ENCODE measurements at places on chromosomes 13 and 19.

- H3K27me3 ChIP-seq, result no peaks in the 10 kb centered on the region
- no peak for DNase-seq
- no peaks in the 10 kb centered on the region for H3K4me1 ChIP-seq
- H3K27ac ChIP-seq, result no peak overlapping the region
Observed at GRCh38 chr13:101267656-101268055, 148.7 kb downstream of the NALCN start.

- H3K4me3 ChIP-seq, result no peak overlapping the region
- DNase-seq, result no peak
- no peaks in the 10 kb centered on the region for H3K4me1 ChIP-seq
Observed at GRCh38 chr13:50396001-50396400, 380.8 kb downstream of the KCNRG start.

- peaks cover 25% of the 10 kb centered on the region for H3K4me1 ChIP-seq
- no peaks in the 10 kb centered on the region for H3K36me3 ChIP-seq
- no peak overlapping the region for H3K4me3 ChIP-seq
Observed at GRCh38 chr13:40540328-40541044, 126.0 kb downstream of the FOXO1 start.

DNA sequence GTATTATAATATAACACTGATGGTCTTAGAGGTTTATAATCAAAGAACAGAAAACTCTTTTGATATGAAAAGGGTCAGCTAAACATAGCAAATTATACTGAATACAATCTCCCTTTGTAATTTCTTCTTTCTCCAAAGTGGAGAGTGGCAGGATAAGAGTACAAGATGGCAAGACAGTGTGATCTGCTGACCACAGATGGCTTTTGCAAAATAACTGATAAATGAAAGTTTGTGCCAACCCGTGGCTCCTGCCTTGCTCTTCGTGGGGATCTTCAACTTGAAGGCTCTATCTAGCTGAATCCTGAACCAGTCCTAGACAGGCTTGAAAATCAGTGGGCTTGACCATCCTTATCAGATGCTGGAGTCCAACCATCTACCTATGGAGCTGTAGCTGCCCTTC is 185.7 kb downstream of the VWA8 start:
- H3K4me1 ChIP-seq, result no peaks in the 10 kb centered on the region
- no peak overlapping the region for H3K27ac ChIP-seq
- no peaks in the 10 kb centered on the region for H3K27me3 ChIP-seq
- H3K4me3 ChIP-seq, result no peak overlapping the region
- DNase-seq, result no peak

DNA sequence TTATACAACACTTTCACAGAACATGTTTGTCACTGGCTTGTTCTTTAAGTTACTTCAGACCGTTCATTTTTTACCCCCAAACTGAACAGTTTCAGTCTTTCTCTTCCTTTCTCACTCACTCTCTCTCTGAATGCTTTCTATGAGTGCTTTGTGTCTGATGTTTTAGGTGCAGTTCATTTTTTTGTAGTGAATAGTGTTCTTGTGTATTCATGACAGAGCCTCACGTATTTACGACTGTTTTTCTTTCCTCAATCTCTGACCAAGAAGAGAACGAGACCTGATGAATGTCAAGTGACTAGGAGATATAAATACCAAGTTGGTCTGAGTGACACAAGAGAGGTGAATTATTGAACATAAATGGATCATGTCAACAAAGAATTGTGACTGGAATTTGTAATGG is 1525.0 kb upstream of the MIR17HG start:
- no peak overlapping the region for H3K4me3 ChIP-seq
- H3K36me3 ChIP-seq, result no peaks in the 10 kb centered on the region
- no peaks in the 10 kb centered on the region for H3K27me3 ChIP-seq
- H3K4me1 ChIP-seq, result no peaks in the 10 kb centered on the region
- no peak for DNase-seq
- no peak overlapping the region for H3K27ac ChIP-seq

DNA sequence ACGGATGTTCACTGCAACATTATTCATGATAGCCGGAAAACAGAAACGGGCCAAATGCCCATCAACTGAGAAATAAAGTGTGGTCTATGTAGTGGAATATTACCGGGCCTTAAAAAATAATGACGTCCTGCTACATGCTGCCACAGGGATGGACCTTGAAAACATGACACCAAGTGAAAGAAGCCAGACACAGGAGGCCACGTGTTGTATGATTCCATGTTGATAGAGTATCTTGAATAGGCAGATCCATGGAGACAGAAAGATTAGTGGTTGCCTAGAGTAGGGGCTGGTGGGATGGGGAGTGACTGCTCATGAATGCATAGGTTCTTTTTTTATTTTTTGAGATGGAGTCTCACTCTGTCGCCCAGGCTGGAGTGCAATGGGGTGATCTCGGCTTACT is 3.7 kb downstream of the AP2A1 start:
- H3K27ac ChIP-seq, result no peak overlapping the region
- H3K27me3 ChIP-seq, result no peaks in the 10 kb centered on the region
- DNase-seq, result no peak

DNA sequence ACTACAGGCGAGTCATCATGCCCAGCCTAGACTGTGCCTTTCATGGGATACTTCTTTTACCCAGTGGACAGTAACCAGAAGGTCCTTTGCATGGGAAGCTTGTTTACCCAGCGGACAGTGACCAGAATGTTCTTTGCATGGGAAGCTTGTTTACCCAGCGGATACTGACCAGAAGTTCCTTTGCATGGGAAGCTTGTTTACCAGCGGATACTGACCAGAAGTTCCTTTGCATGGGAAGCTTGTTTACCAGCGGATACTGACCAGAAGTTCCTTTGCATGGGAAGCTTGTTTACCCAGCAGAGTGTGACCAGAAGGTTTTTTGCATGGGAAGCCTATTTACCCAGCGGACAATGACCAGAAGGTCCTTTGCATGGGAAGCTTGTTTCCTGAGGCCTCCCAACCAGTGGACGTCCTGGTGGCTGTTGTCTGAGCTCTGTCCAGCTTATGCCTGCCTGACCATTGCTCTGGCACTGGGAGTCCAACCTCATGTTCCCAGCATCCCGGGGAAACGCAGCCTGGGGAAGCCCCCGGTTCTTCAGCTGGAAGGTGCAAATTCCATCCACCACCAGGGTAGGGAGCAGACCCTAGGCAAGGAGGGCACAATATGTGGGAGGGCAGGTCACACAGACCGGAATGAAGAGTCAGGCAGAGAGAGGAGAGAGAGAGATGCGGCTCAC is 41.6 kb upstream of the PDCD5 start:
- no peak overlapping the region for H3K27ac ChIP-seq
- no peak overlapping the region for H3K4me3 ChIP-seq
- H3K36me3 ChIP-seq, result no peaks in the 10 kb centered on the region
- H3K27me3 ChIP-seq, result no peaks in the 10 kb centered on the region

- H3K27me3 ChIP-seq, result peaks cover 30% of the 10 kb centered on the region
- H3K4me1 ChIP-seq, result no peaks in the 10 kb centered on the region
- no peaks in the 10 kb centered on the region for H3K36me3 ChIP-seq
- no peak for DNase-seq
- H3K27ac ChIP-seq, result no peak overlapping the region
Observed at GRCh38 chr19:41027273-41027967, 36.3 kb downstream of the CYP2B6 start.

GRCh38 chr13:20174656-20175405 is 14.0 kb upstream of the GJA3 start:
- no peaks in the 10 kb centered on the region for H3K36me3 ChIP-seq
- H3K27me3 ChIP-seq, result peaks cover 22% of the 10 kb centered on the region
- H3K4me1 ChIP-seq, result peaks cover 11% of the 10 kb centered on the region
- H3K4me3 ChIP-seq, result no peak overlapping the region
- no peak overlapping the region for H3K27ac ChIP-seq

DNA sequence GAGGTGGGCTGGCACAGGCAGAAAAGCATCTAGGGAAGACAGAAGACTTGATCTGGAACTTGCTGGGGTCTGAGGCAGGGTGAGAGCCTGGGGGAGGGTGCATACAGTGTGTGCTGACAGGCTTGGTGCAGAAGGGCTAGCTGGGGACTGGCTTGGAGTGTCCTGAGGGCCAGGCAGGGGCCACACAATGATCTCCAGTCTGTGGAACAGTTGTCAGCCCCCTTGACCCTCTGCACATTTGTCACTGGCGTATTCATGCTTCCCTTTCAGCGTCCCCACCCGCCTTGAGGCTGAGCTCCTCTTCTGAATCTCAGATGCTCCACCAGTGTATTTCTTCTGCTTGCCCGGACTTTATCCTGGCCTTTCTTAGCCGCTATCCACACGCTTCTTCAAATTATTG is 2.8 kb upstream of the MICU2 start:
- H3K4me1 ChIP-seq, result peaks cover 18% of the 10 kb centered on the region
- no peak overlapping the region for H3K27ac ChIP-seq
- peaks cover 6% of the 10 kb centered on the region for H3K27me3 ChIP-seq
- no peak for DNase-seq
- no peak overlapping the region for H3K4me3 ChIP-seq

DNA sequence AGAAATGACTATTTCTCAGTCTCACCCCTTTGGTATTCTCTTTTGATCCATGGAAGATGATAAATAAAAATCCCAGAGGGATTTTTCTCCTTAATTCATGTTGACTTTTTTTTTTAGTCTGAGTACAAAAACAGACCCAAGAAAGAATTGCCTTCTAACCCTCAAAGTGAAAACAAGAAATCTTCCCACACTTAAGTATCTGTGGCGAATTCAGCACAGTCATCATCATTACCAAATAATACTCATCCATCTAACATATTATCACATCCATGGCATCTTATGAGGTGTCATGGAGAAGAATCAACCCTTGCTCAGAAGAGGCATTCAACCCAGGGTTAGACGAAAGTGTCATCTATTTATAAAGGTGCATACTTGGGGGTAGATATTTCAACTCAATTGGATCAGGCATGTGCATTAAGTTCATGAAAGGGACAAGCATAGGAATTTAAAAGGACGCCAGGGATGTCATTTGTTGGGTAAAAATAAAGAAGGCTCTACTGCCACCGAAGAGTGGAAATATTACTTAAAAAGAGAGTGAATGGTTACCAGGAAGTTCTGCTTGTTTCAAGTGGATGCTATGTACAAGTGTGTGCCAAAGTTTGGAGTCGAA is 101.9 kb downstream of the FLT1 start:
- peaks cover 3% of the 10 kb centered on the region for H3K36me3 ChIP-seq
- no peaks in the 10 kb centered on the region for H3K27me3 ChIP-seq
- peaks cover 21% of the 10 kb centered on the region for H3K4me1 ChIP-seq

DNA sequence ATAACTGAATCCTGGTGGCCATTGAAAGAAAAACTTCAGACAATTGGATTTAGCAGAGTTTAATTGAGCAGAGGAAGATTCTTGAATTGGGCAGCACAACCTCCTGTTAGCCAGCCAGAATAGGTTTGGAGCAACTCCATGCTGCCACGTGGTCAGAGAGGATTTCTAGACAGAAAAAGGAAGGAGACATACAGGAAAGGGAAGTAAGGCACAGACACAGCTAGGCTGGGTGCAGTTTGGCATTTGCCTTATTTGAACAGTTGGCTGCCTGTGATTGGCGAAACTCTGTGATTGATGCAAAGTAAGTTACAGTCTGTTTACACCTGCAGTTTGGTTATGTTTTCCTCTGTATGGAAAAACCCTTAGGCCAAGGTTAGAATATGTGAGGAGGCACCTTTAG is 85.8 kb upstream of the SPATA13 start:
- H3K36me3 ChIP-seq, result no peaks in the 10 kb centered on the region
- DNase-seq, result no peak
- H3K27ac ChIP-seq, result no peak overlapping the region

DNA sequence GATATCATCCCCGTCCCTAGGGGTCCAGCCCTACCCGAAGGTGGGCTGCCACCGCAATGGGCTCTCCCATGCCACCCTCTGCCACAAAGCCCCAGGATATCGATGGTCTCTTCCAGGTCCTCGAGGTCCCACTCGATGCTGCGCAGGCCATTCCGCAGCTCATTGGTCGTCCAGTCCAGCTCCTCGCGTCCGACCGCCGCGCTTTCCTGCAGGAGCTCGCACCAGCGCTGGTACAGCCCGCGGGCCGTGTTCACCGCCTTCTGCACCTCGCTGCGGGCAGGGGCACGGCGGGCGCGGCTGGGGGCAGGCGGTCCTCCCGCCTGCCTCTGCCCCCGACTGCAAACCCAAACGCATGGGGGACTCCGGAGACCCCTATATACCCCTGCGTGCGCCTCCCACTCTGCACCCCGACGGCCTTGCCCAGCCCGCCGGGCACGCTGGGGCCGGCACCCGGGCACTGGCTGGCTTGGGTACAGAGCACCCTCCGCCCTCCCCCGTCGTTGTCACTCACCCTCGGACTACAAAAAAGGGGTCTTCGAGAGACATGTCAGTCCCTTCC is 468 bp downstream of the STX10 start:
- H3K4me3 ChIP-seq, result peak overlapping the region; percentile 98
- no peaks in the 10 kb centered on the region for H3K36me3 ChIP-seq
- peaks cover 30% of the 10 kb centered on the region for H3K4me1 ChIP-seq
- H3K27me3 ChIP-seq, result no peaks in the 10 kb centered on the region
- DNase-seq, result peak; percentile 94

DNA sequence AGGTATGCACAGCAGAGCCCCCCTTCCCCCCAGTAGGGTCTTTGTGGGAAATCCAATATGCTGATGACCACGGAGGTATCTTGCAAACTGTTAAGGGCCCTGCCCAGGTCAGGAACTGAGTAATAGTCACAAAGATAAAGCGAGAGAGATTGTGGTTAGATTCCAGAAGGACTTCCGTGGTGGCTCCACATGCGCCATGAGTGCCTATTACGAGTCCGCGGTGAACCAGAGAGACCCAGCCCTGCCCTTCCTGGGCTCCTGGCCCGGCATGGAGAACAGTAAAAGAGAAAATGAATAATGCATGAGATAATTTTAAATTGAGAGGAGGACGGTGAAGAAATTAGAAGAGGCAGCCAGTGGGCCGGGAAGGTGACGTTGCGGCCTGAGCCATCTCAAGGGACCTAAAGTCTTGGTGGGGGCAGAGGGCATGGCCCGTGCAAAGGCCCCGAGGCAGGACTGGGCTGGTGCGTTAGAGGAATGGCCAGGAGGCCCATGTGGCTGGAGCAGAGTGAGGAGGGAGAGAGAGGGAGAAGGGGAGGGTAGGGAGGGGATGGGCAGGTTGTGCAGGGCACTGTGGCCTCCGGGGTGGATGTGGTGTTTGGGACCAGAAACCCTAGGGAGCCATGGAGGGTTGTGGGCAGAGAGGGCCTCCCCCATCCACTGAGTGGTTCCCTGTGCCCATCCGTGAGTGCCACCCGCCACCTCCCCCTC is 46.6 kb upstream of the NFIC start:
- no peak overlapping the region for H3K4me3 ChIP-seq
- H3K27ac ChIP-seq, result no peak overlapping the region
- DNase-seq, result no peak

- peaks cover 76% of the 10 kb centered on the region for H3K36me3 ChIP-seq
- H3K27ac ChIP-seq, result peak overlapping the region; percentile 78
- no peaks in the 10 kb centered on the region for H3K27me3 ChIP-seq
- peaks cover 3% of the 10 kb centered on the region for H3K4me1 ChIP-seq
Observed at GRCh38 chr19:15247107-15248014, 15.1 kb upstream of the EPHX3 start.

- peaks cover 84% of the 10 kb centered on the region for H3K36me3 ChIP-seq
- DNase-seq, result no peak
- H3K4me1 ChIP-seq, result no peaks in the 10 kb centered on the region
- H3K4me3 ChIP-seq, result no peak overlapping the region
- H3K27me3 ChIP-seq, result no peaks in the 10 kb centered on the region
Observed at GRCh38 chr19:16519230-16519687, 23.0 kb downstream of the CHERP start.
